Caki2 (cell line): ENCODE measurements at places on chromosomes 7 and 10. TPM values are rescaled to one million over a fixed set of nuclear protein-coding genes. Genes with fewer than 3 reads are reported as not detected.

Gene C10orf53
- total RNA-seq = not detected in 2 replicates

Gene TIAL1
- 25.3 and 75.8 TPM in 2 replicates for total RNA-seq

Gene ABCB1
- total RNA-seq = 9.0 and 9.8 TPM in 2 replicates

Gene AOC1
- not detected in 2 replicates for total RNA-seq

Gene DRGX
- not detected in 2 replicates for total RNA-seq

Gene CCDC146
- 0.14 and 3.3 TPM in 2 replicates for total RNA-seq

Gene CCL26
- total RNA-seq = not detected in 2 replicates
